ENCODE measurements at places on chromosomes 2 and 18. TPM values are rescaled to one million over a fixed set of nuclear protein-coding genes. Genes with fewer than 3 reads are reported as not detected.

DNA sequence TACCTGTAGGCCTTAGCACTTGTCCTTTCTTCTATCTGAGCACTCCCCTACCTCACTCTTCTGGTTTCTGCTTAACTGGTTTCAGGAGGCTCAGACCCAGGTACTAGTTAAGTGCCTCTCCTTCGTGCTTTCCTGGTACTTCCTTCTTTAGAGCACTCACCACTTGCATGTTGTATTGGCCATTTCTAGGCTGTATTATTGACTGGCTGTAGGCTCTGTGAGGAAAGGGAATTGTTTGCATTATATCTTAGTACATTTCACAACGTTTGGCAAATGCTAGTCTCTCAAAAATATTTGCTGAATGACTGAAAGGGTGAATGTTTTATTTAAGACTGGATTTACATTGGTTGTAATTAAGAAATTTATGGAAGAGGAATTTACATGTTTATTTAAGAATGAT lies 36.0 kb upstream of the SCN1A start:
- no peak overlapping the region for H3K4me3 ChIP-seq
- peaks cover 5% of the 10 kb centered on the region for H3K27me3 ChIP-seq
- no peak overlapping the region for H3K27ac ChIP-seq
- no peaks in the 10 kb centered on the region for H3K4me1 ChIP-seq

DNA sequence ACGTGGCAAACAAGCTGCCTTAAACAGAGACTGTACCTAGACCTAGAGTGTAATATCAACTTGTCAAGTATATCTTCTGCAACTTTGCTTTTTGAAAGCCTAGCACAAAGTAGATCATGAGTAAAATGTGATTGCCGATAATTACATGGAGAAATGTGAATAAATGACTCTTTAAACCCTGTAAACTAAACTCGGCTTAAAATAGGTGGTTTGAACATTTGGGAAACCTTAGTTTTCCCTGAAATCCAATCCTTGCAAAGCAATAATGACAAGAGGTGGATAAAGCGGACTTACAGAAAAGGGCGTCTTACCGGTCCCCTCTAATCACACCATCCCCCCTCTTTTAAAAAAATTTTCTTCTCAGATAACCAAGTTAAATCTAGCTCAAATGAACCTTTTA lies 549 bp upstream of the PSMD14 start:
- H3K27ac ChIP-seq, result peak overlapping the region; percentile 96
- peaks cover 6% of the 10 kb centered on the region for H3K27me3 ChIP-seq
- H3K4me1 ChIP-seq, result peaks cover 36% of the 10 kb centered on the region
- DNase-seq, result peak; percentile 0

GRCh38 chr18:56721491-56721890 lies 70.3 kb downstream of the WDR7 start:
- no peak overlapping the region for H3K27ac ChIP-seq
- H3K27me3 ChIP-seq, result no peaks in the 10 kb centered on the region
- peaks cover 20% of the 10 kb centered on the region for H3K36me3 ChIP-seq

DNA sequence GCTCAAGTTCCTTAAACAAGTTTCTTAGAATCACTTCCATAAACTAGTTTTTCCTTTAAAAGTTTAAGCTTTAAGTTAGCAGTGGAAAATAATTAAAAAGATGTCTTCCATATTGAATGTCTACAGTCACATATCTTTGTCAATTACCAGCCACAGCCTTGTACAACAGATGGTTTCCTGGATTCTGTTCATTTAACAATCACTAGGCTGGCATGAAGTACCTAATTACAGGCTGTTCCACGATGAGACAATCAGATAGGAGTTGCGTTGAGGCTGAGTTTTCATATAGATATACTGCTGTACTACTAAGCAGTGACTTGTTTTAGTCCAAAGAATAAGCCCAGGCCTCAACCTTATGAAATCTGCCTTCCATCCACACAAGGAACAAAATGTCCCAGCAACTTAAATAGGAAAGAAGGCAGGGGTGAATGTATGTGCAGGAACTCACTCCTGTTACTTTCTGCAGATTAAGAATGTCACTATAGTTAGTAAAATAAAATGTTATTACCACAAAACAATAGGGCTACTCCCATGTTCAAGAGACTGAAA lies 131.0 kb downstream of the ZAP70 start:
- H3K27ac ChIP-seq, result no peak overlapping the region
- peaks cover 10% of the 10 kb centered on the region for H3K36me3 ChIP-seq
- no peaks in the 10 kb centered on the region for H3K27me3 ChIP-seq
- H3K4me3 ChIP-seq, result no peak overlapping the region

DNA sequence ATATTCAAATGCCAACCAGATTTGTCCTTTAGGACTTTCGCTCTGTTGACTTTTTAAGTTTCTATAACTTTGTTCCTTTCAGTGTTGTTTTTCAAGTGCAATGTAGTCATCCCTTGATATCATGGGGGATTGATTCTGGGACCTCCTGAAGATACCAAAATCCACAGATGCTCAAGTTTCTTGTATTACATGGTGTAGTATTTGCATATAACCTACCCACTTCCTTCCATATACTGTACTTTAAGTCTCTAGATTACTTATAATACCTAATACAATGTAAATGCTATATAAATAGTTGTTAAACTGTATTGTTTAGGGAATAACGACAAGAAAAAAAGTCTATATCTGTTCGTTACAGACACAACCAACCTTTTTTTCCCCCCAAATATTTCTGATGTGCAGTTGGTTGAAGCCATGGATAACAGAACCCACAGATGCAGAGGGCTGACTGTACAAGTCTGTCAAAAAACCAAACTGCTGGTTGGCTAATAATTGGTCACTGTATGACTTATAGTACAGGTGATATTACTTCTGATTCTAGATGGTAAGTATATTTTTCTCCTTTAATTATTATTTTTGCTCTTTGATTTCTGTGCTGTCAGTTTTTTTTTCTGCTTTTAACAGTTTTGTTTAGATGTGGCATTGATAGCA lies 201.7 kb upstream of the STON1 start:
- peak overlapping the region; percentile 56 for H3K27ac ChIP-seq
- H3K4me1 ChIP-seq, result peaks cover 45% of the 10 kb centered on the region
- DNase-seq, result no peak
- H3K27me3 ChIP-seq, result no peaks in the 10 kb centered on the region
- peak overlapping the region; percentile 35 for H3K4me3 ChIP-seq
- H3K36me3 ChIP-seq, result peaks cover 2% of the 10 kb centered on the region

DNA sequence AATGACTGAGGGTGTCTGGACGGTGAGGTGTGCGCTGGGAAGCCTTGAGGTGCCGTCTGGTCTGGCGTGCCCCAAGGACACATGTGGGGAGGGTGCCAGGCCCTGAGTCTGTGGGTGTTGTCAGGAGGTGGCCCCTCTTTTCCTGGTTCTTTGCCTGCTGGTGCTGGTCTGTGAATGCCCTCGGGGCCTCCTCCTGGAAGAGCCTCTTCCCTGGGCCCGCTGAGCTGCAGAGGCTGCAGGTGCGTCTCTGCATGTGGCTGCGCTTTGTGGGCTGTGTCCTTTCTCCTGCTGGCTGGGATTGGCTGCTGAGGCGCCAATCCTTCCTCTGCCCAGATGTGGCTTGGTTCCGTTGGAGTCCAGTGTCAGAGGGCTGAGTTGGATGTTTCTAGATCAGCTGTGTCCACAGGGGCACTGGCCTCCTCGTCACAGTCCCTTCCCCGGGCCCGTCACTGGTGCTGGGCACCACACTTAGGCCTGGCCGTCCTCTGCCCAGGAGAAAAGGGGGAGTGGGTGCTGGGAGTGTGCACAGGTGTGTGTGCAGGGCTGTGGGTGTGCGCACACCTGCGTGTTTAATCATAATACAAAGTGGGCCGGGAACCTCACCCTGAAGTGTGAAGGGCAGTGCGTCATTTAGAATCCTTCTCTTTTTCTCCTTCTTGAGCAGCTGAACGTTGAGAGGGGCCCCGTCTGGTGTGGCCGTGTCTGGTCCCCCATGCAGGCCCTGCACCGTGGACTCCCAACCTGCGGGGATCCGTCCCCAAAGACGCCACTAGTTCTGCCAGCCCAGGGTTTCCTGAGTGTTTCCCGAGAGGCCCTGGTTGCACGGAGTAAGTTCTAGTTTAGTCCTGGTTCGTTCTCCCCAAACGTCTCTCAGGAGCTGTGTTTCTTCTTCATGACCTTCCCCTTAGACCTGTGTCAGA lies 35.5 kb downstream of the RTP5 start:
- no peaks in the 10 kb centered on the region for H3K27me3 ChIP-seq
- H3K4me1 ChIP-seq, result peaks cover 29% of the 10 kb centered on the region
- peaks cover 7% of the 10 kb centered on the region for H3K36me3 ChIP-seq
- no peak overlapping the region for H3K4me3 ChIP-seq
- no peak for DNase-seq

DNA sequence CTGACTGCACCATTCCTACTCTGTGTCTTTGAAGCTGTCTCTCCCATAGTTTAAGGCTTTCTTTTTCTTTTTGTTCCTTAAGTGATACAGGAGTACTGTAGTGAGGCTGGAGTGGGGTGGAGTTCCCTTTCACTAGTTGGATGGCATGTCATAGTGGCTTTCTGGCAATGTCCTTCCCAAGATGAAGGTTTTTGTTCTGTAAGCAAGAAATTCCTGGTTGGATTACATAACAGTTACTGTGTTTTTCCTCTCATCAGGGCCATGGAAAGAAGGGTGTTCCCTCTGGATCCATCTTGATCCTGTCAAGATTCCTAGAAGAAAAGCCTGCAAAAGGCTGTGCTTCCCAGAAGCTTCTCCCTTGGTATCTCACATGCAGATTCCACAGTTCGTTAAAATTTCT lies 84.2 kb downstream of the ACKR3 start:
- H3K36me3 ChIP-seq, result no peaks in the 10 kb centered on the region
- H3K27ac ChIP-seq, result no peak overlapping the region
- no peak for DNase-seq
- H3K4me3 ChIP-seq, result no peak overlapping the region
- no peaks in the 10 kb centered on the region for H3K4me1 ChIP-seq

- H3K27ac ChIP-seq, result no peak overlapping the region
- no peak for DNase-seq
- no peaks in the 10 kb centered on the region for H3K36me3 ChIP-seq
- H3K27me3 ChIP-seq, result peaks cover 49% of the 10 kb centered on the region
- no peak overlapping the region for H3K4me3 ChIP-seq
Observed at GRCh38 chr2:218829868-218830451, 1.6 kb downstream of the PRKAG3 start.

GRCh38 chr18:62499263-62499650 lies 23.6 kb upstream of the ZCCHC2 start:
- peaks cover 12% of the 10 kb centered on the region for H3K4me1 ChIP-seq
- no peak overlapping the region for H3K27ac ChIP-seq
- peaks cover 7% of the 10 kb centered on the region for H3K27me3 ChIP-seq
- no peak overlapping the region for H3K4me3 ChIP-seq
- no peaks in the 10 kb centered on the region for H3K36me3 ChIP-seq

NDUFAF7 gene
- 14.9 TPM for polyA plus RNA-seq

SLC9A2 gene
- 0.04 TPM for polyA plus RNA-seq

FAM124B gene
- polyA plus RNA-seq, result not detected

SERPINB4 gene
- polyA plus RNA-seq, result not detected

SLC30A3 gene
- polyA plus RNA-seq, result 0.06 TPM

CCDC85A gene
- polyA plus RNA-seq, result not detected

GRB14 gene
- not detected for polyA plus RNA-seq

SMC6 gene
- 34.4 TPM for polyA plus RNA-seq

RNF152 gene
- not detected for polyA plus RNA-seq

All from naive B cell (primary cell).